CD14-positive monocyte (primary cell): ENCODE measurements at places on chromosomes 16 and 17. TPM values are rescaled to one million over a fixed set of nuclear protein-coding genes. Genes with fewer than 3 reads are reported as not detected.

The MATCAP1 gene
- polyA plus RNA-seq = 26.4 and 43.3 TPM in 2 replicates

The SMIM36 gene
- not detected in 2 replicates for polyA plus RNA-seq

DNA sequence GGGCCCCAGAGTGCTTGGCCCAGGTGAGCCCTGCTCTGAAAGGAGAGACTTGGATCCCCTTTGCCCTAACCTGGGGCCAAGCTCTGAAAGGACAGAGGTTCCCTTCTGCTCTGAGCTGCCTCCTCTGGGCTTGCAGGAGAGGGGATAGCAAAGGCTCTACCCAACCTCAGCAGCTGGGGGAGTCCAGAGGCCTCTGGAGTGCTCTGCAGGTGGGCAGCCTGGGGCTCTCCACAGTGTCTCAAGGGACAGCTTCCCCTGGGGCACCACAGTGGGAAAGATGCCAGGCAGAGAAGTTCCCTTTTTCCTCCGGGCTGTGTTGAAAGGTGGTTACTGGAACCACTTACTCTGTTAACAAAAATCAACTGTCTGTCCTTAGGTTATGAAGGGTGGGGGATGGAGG lies 48.2 kb upstream of the MGAT5B start:
- DNase-seq = no peak

GRCh38 chr16:25707982-25708583 lies 16.3 kb downstream of the HS3ST4 start:
- no peak for DNase-seq

DNA sequence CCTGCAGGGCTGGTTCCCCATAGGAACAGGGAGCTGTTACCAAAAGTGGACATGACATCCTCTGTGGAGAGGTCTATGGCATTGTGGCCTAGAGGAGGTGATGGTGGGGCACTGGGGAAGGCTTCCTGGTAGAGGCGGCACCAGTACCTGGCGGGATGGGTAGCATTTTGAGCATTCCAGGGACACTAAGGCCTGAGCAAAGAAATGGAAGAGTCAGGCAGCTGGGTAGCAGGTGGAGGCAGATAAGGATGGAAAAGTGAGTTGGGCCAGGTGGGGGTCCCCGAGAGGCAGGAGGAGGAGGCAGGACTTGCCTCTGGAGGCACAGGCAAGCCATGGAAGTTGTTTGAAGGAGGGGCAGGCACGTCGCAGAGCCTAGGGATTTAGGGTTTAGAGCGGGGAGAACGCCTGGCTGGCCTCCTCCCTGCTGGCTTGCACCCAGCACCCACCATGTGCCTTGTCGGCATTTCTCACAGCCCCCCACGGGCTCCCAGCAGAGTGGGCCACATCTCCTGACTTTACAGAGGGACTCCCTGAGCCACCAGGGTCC lies 5.1 kb upstream of the ADCY7 start:
- no peak for DNase-seq

DNA sequence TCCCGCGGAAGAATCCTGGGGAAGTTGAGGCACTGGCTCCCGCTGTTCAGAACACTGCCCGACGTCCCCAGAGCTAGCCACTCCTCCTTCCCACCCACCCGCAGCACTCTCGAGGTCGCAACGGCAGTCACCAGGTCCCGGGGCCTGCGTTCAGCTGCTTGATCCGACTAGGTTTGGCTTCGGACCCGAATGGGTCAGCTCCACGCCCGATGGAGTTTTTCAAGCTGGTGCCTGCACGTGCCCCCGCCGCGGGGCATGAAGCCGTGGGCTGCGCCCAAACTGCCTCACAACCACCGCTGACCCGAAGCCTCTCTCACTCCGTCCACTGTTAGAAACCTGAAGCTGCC lies 12.4 kb upstream of the ODF4 start:
- no peak for DNase-seq

GRCh38 chr16:55125818-55126385 lies 195.2 kb downstream of the IRX5 start:
- no peak for DNase-seq
